ENCODE measurements at places on chromosomes 1 and 21. TPM values are rescaled to one million over a fixed set of nuclear protein-coding genes. Genes with fewer than 3 reads are reported as not detected.

FCER1G gene
- 0.72 TPM for polyA plus RNA-seq

DNA sequence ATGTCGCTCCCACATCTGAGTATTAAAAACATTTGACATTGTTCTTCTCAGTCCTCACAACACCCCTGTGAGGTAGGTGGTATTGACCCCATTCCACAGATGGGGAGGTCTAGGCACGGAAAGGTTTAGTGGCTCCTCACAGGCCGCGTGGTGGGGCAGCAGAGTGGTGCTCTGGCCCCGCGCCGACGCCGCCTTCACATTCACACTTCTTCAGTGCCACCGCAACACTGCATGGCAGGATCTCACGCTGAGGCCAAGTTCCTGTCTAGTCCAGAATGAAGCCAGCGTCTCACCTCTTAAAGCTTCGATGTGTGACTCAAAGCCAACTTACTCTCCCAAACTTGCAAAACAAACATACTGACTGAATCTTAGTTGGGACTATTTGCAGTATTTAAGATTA is 12.1 kb downstream of the ICMT start:
- no peak for DNase-seq

DNA sequence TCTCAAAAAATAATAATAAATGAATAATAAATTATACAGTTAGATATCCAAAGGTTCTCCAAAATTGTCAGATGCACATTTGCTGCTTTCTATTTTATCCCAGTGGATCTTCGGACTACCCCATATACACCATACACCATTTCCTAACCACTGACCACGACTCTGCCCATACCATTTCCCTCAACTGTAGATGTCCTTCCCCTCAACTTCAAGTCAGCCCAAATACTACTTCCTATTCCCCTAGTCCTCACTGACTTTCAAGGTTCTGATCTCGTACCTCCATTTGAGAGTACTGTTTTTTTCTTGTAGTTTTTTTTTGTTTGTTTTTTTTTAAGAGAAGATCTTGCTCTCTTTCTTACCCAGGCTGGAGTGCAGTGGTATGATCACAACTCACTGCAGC is 19.6 kb downstream of the EIF4G3 start:
- DNase-seq: no peak

- no peak for DNase-seq
Measured at GRCh38 chr1:31203215-31203614, 36.5 kb downstream of the NKAIN1 start.

GRCh38 chr1:115082949-115083348 is 6.4 kb downstream of the TSPAN2 start:
- no peak for DNase-seq
